Myometrial cell (primary cell): ENCODE measurements at places on chromosomes 3 and 15. TPM values are rescaled to one million over a fixed set of nuclear protein-coding genes. Genes with fewer than 3 reads are reported as not detected.

The TEX55 gene
- total RNA-seq, result not detected in 2 replicates

The INSYN1 gene
- total RNA-seq, result not detected in 2 replicates

The REC114 gene
- not detected in 2 replicates for total RNA-seq

The NLGN1 gene
- total RNA-seq, result 1.6 and 2.0 TPM in 2 replicates

The CTXN2 gene
- total RNA-seq, result not detected in 2 replicates

The SPINT1 gene
- 8.4 and 9.0 TPM in 2 replicates for total RNA-seq

The OIP5 gene
- 15.2 and 23.1 TPM in 2 replicates for total RNA-seq

The SLCO2A1 gene
- 0.18 and 0.58 TPM in 2 replicates for total RNA-seq

The CHRM5 gene
- total RNA-seq, result not detected in 2 replicates

The GALNT15 gene
- 0.86 and 2.5 TPM in 2 replicates for total RNA-seq

The CA12 gene
- 39.9 and 45.0 TPM in 2 replicates for total RNA-seq
